ENCODE measurements at places on chromosomes 7 and 10. TPM values are rescaled to one million over a fixed set of nuclear protein-coding genes. Genes with fewer than 3 reads are reported as not detected.

- DNase-seq: no peak
These were observed 101.1 kb downstream of the RAPGEF5 start for GRCh38 chr7:22255834-22256233.

GRCh38 chr10:23199768-23200511 lies 7.8 kb downstream of the PTF1A start:
- no peak for DNase-seq

Gene MYOF
- 65.5 TPM for total RNA-seq

- no peak for DNase-seq
These were observed 29.7 kb upstream of the DDC start for GRCh38 chr7:50594734-50595485.

Gene ZNF488
- 0.80 TPM for total RNA-seq

- no peak for DNase-seq
These were observed 111.8 kb upstream of the FOXP2 start for GRCh38 chr7:114302858-114303257.

GRCh38 chr7:85705076-85705475 lies 518.2 kb upstream of the SEMA3D start:
- DNase-seq: no peak

- no peak for DNase-seq
These were observed 282.9 kb downstream of the TWIST1 start for GRCh38 chr7:18834577-18834976.

Gene NEUROG3
- total RNA-seq: not detected

DNA sequence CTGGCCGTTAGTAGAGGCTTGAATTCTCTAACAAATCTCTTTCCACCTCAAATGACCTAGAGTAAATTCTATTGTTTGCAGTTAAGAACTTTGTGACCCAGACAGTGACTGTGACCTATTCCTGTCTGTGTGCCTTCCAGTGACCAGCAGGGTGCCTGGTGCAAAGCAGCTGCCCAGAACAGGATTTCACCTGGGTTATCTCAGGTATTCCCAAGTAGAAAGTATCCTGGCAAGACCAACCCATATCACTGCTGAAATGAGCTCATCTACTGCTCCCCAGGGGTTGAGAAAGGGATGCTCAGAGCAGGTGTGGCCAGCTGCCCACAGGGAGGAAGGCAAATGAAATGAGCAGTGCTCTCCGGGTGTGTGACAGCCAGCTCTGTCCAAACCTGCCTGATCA lies 2.1 kb upstream of the MSMB start:
- DNase-seq: no peak

Gene PON1
- total RNA-seq: 1.4 TPM

DNA sequence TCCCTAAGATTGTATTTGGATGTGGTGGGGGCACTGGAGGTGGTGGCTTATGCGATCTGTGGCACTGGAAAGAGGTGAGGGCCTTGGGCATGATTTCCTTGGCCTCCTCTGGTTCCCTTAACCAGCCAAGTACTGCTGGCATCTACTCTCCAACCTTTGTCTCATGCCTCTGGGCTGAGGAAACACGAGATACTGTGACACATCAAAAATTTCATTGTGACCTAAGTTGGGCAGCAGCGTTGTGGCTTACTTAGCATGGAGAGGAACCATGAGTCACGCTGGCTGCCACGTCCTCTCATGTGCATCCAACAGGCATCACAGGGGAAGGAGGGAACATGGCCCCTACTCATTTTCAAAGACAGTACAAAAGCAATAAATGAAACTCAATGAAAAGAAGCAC lies 29.7 kb upstream of the GSDME start:
- DNase-seq: peak; percentile 60

Gene GPR26
- total RNA-seq: not detected

GRCh38 chr7:34208878-34209621 lies 303.7 kb downstream of the BMPER start:
- DNase-seq: no peak

DNA sequence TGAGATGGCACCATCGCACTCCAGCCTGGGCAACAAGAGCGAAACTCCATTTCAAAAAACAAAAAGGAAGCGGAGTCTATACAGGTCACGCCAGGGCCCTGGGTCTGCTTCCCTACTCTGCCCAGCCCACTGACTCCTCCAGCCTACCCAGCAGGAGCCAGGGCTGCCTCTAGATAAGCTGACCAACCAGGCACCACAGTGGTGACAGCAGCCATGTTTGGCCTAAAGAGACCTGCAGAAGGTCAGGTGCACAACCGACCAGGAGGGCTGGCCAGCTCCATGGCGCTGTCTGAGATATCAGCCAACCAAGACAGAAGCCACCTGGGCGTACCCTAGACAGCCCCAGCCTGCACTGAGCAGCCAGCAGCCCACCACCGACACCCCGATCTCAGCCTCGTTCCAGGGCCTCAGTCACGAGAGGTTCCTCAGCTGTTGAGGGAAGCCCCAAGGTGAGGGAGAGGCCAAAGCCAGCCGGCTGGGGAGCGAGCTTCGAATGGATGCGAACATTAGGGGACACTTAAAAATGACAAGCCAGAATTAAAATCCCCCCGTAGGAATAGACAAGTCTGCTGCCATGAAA lies 24.4 kb upstream of the PWWP2B start:
- peak; percentile 77 for DNase-seq

GRCh38 chr10:62541811-62542210 lies 167.6 kb downstream of the ZNF365 start:
- peak; percentile 41 for DNase-seq

- peak; percentile 79 for DNase-seq
These were observed 3.4 kb downstream of the CALHM2 start for GRCh38 chr10:103448746-103449145.

GRCh38 chr10:67603701-67604100 lies 92.3 kb downstream of the CTNNA3 start:
- DNase-seq: no peak

GRCh38 chr7:130274983-130275591 lies 8.4 kb downstream of the CPA2 start:
- DNase-seq: no peak

DNA sequence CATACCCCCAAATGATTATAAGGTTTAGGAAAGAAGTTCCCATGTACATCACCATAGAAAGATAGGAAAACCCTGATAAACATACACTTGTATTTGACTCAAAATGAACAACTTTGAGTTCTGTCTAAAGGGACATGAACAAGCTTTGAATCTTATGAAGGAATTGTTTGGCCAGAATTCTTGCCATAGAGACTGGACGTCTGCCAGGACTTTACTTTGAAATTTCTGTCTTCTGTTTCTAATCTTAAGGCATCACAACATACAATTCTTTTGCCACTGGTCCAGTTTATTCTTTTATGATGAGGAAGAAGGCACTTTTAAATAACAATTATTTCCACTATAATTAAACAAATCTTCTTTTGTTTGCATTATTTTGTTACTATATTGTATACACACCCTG lies 26.2 kb upstream of the CYP26C1 start:
- no peak for DNase-seq

DNA sequence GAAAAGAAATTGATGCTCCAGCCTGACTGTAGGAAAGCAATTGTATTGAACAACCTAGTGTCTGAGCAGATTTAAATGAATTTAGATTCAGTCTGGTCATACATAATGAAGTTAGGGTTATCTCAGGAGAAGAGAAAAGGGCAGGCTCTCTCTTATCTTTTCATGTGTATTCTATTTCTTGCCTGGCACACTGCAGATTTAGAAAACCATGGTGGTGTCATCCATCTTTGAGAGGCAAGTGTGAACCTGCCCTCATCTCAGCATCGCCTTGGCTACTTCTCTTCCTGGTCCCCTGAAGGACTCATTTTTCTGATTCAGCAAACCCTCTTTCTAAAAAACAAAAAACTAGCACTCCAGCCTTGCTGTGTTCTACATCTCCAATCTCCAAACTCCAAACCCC lies 137.7 kb downstream of the LRRC4 start:
- DNase-seq: no peak

Gene TMEM140
- 8.6 TPM for total RNA-seq

DNA sequence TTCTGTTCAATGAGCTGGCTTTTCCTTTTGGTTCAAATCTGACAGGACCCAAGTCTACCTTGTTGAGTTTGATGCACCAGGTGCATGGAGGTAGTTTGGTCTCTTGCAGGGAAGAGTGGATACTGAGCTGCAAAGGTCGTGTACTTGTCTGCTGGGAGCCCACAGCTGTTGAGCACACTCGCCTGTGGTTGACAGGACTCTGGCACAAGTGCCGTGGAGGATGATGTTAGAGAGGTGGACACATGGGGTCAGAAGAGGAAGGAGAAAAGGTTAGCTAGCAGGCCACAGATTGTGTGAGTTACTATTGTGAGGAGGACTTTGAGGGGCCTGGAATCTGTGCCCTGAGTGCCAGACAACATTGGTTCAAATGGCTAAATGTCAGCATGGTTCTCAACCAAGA lies 197.3 kb downstream of the CREB5 start:
- DNase-seq: no peak

DNA sequence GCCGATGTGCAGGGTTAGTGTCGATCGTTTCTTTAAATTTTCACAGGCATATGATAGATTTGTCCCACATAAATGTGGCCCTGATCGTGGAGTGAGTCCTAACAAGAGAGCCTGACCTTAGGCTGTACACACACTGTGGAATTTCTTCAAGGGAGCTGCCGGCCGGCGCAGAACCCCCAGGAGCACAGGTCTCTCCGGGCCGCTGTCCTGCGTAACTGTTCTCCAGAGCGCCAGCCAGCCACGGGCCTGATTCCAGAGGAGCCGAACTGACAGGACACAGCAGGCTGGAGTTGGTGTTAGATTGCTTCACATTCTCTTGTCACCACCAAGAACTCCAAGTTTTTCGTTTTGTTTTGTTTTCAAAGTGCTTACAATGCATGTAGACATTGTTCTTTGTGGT lies 37.3 kb downstream of the SHH start:
- peak; percentile 66 for DNase-seq

Gene AP1S1
- 52.9 TPM for total RNA-seq

- DNase-seq: no peak
These were observed 432.9 kb downstream of the SORCS3 start for GRCh38 chr10:105073999-105074398.

Gene UROS
- 24.0 TPM for total RNA-seq

Data from lower leg skin (tissue), 4 donors.